Ammon's horn (tissue), 1 donor: ENCODE measurements at places on chromosomes 1 and 21.
A peak's percentile ranks its signal among the peaks of the same experiment; 100 is the strongest.

GRCh38 chr1:3790500-3790923 lies 5.8 kb downstream of the LRRC47 start:
- DNase-seq: no peak

- peak; percentile 44 for DNase-seq
Observed at GRCh38 chr1:213122514-213122929, 71.5 kb downstream of the RPS6KC1 start.

DNA sequence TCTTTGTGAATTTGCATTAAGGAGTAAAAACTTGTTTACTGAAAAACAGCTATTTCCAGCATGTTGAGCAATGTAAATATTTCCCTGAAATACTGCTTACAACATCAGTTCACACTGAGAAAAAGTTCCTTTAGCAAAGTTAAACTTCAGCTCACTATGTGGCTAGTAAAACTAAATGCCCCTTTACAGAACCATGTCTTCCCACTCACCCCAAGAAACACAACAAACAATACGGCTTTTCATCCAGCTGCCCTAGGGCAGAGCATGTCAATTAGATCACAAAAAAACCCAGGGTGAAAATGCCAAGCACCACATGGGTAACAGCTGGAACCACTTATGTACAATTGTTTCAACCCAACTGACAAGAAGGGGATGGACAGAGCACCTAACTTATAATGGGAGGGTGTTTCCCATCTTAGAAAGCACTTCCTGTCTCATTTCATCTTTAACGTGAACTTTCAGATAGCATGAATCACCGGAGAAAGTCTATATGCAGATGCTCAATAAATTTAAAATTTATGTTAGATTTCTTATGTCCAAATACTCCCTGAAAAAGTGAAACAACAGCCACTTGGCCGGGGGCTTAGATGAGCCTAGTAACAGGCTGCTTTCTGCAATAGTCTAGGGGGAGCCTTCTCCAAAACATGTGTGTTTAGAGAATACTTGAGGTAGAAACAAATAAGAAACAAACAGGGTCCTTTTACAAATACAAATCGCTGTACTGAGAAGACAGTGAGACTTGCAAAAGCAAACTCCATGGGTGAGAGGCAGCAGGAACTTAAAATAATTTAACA lies 6.6 kb downstream of the NID1 start:
- no peak for DNase-seq

GRCh38 chr1:156076609-156077429 lies 5.4 kb downstream of the MEX3A start:
- DNase-seq: no peak

DNA sequence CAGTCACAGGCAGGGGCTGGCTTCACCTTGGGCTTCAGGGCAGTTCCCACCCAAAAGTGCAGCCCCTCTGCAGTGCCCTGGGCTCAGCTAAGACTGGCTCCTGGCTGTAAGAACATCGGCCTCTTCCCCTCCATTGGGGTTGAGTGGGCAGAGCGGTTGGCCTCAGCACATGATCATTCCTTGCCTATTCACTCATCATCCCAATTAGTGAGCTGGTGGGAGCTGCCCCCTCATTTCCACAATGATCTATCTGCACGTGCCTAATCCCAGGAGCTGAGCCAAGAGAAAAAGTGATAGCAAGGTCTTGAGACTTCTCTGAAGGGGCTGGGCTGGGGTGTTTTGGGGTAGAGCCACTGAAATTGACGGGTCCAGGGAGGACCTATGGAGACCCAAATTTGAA lies 133.6 kb downstream of the SYF2 start:
- DNase-seq: no peak

- DNase-seq: no peak
Observed at GRCh38 chr1:74012583-74012982, 185.4 kb downstream of the LRRIQ3 start.

DNA sequence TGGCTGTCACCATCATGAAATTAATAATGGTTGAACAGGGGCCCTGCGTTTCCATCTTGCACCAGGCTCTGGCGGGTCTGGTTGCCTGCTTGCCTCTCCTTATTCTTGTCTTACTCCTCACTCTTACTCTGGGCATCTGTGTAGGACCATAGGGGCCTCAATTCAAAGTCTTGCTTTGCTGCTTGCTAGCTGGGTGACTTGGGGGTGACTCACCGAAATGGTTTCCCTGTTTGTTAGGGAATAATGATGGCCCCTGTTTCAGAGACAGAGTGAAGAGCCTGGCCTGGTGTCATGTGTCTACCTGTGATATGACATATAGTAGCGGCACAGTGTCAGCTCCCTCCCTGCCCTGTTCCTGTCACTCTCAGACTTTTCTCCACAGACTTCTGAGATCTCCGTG lies 24.6 kb downstream of the KCNC4 start:
- DNase-seq: no peak

GRCh38 chr1:165826565-165827267 lies 698 bp upstream of the UCK2 start:
- DNase-seq: no peak

- DNase-seq: no peak
Observed at GRCh38 chr1:87935130-87935529, 606.5 kb downstream of the LMO4 start.

DNA sequence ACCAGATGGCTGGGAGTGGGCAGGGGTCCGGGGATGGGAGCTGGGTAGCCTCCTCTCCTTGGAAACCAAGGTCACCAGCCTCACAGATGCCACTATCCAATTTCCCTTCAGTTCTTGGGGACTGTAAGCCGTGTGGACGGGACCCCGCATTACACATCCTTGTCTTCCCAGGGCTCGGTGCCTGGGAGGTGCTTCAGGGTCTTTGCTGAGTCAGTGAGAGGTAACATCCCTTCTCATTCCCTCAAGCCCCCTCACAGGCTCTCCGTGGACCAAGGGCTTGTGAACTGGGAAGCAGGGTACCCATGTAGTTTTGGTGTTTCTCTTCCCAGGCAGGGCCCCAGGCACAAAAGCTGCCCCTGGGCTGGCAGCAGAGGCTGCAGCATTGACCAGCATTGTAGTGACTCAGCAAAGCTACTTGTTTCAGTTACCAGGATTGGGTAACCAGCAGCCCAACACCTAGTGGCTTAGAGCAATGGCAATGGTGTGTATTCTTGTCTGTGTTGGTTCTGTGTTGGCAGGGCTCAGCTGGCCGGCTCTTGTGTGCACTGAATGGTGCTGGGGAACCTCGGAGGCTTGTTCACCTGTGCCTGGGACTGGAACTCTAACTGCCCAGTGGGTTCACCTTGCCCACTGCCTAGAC lies 24.6 kb upstream of the PCBP3 start:
- DNase-seq: no peak

GRCh38 chr1:115115521-115116161 lies 26.3 kb upstream of the TSPAN2 start:
- no peak for DNase-seq

DNA sequence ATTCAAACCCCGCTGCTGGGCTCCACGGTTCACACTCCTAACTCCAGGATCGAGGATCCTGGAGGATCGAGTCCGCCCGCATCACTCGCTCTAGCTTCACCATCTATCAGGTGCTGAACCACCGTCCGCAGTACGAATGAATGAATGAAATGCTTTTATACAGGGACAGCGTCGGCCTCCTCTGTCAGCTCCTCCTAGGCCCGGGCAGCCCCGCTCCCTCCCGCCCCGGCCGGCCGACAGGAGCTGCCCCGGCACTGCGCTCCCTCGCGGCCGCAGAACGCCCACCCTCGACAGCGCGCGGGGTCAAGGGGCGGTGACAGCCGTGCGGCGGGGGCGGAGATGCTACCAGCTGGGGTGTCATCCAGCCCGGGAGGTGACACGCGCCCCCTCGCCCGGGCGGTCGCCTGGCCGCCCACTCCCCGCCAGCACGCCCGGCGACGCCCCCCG lies 520 bp downstream of the ZBTB17 start:
- peak; percentile 74 for DNase-seq

- DNase-seq: no peak
Observed at GRCh38 chr1:55988963-55989452, 590.4 kb downstream of the PLPP3 start.

DNA sequence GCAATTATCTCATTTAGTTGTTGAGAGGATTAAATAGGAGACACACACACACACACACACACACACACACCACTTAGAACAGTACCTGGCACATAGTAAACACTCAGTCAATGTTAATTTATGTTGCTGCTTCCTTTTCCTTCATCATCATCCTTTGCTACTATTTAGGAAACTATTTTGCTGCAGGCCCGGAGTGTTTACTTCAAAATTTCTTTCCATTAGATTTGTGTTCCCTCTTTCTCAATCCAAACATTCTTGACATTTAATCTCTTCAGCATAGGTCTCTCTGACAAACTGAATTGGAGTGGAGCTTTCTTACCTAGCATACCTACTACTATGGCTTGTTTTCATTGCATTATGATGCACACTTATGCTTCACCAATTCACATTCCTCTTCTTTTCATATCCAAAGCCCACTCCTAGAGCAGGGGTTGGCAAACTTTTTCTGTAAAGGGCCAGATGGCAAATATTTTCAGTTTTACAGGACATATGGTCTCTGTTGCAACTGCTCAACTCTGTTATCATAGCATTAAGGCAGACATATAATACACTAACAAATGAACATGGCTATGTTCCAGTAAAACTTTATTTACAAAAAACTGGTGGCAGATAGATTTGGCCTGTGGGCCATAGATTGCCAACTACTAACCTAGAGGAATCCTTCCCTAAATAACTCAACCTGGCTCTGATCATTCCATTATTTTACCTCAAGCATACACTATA lies 49.5 kb downstream of the SCMH1 start:
- peak; percentile 7 for DNase-seq

- DNase-seq: no peak
Observed at GRCh38 chr1:240455228-240455821, 156.6 kb downstream of the GREM2 start.

DNA sequence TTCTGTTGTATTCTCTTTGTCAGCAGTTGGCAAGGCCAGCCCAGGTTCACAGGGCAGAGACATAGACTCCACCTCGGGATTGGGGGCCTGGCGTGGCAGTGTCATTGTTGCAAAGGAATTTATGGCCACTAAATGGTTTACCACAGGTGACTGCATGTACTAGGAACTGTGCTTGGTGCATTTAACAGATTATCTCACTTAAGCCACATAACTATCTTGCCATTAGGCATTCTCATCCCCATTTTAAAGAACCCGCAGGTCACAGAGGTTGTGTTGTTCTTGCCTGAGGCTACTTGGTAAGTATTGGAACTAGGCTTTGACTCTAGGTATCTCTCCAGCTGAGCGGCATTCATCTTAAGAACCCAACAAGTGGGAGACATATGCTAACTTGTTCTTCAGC lies 9.7 kb downstream of the TLCD4 start:
- no peak for DNase-seq

DNA sequence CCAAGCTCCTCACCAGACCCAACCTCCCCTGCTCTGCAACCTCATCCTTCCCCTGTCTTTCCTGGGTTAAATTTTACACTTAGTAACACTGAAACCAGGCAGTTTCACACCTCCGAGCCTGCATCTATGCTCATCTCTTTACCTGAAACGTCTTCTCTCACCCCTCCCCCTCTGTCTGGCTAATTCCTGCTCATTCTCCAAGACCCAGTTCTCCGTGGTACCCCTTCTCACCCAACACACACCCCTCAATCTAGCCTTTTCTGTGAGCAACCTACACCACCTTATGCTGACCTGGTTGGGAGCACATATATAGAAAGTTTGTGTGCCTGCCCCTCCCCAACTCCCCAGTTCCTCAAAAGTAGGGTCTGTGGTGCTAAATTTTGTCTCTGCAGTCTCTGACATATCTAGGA lies 3.7 kb upstream of the KIAA1614 start:
- no peak for DNase-seq
